GM12891 (cell line): ENCODE measurements at places on chromosomes 4 and X.

DNA sequence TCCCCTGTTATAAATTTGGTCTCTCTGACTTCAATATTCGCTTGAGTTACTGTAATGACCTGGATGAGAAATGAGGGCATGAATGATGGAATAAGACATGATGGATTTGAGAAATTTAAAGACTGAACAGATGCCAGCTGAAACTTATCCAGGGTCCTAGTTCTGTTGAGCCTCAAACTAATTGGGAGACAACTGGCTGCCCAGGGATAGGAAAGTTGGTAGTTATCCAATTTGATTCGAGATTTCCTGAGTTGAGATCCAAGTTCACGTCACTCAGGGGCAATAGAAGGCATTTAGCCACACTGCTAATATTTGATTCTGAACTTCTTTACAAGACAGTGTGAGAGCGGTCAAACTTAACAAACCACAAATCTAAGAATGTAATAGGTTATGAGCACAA is 159.0 kb upstream of the CXCL13 start:
- no peak for DNase-seq

DNA sequence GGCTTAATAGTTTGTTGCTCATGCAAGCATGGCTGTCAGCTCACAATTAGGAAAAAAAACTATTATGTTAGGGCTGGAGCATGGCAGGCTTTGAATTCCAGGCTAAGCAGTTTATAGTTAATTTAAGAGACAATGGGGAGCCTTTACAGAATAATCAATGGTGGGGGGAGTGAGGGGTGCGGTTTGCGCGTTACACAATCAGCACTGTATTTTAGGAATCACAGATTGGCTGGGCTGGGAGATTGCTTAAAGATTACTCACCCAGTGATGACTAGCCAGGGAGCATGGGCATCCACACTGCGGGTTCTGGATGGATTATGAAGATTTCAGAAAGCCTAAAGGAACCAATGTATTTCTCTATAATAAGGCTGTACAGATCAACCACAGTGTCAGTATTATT is 186.6 kb downstream of the SOX3 start:
- no peak for DNase-seq

DNA sequence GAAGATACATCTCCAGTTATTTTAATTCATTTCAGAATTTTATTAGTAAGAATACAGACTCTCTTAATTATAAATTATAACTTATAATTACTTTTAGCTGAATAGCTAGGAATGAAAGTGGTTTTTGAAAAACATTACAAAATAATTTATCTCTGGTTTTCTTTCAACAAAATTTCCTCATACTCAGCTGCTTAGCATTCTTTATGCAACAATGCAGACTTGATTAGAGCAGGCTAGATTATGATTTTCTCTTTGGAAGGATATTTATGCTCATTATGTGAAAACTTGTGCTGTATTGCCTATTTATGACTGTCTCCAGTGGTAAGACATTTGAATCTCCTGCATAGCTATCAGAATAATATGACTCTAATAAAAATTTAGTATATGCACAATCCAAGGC is 2023.7 kb downstream of the C4orf33 start:
- no peak for DNase-seq

- no peak for DNase-seq
Measured at GRCh38 chr4:130124066-130124465, 1028.1 kb downstream of the C4orf33 start.

- no peak for DNase-seq
Measured at GRCh38 chr4:9971711-9972110, 49.6 kb downstream of the SLC2A9 start.

DNA sequence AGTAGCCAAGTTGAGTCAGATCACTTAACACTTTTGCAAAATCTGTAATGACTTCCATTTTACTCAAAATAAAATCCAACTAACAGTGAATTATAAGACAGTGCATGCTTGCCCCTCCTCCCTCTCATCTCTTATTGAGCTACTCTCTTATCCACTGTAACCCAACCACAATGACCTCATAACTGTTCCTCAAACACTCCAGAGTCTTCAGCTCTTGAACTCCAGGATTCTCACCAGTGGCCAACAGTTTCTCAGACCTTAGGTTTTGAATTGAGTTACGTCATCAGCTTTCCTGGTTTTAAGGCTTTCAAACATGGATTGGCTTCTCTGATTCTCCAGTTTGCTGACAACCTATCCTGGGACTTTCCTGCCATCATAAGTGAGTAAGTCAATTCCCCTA is 938.3 kb downstream of the RAB28 start:
- no peak for DNase-seq

DNA sequence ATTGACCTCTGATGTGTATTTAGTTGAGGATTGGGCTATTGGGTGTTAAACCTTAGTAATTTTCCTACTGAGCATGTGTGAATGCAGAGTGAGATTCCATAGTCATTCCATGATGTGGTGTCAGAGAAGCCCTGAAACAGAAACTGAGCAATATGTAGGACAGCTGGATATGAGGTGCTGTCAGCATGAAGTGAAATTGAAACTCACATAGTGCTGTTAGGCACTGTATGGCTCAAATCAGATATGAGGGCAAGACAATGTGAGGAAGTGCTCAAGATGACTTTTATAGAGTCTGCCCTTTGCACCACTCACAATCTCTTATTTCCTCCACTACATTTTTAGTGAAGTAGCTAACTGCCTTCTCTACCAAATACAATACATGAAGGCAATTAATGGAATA is 188.3 kb downstream of the SH3BGRL start:
- no peak for DNase-seq
